ENCODE measurements at places on chromosomes 16 and 17. TPM values are rescaled to one million over a fixed set of nuclear protein-coding genes. Genes with fewer than 3 reads are reported as not detected.

Gene HSPB9
- total RNA-seq, result 0.11 TPM

Gene CRYBA1
- not detected for total RNA-seq

Gene MAPT
- total RNA-seq, result 39.3 TPM

Gene KRTAP9-4
- not detected for total RNA-seq

Gene MYH3
- total RNA-seq, result 0.43 TPM

- no peak for DNase-seq
Measured at GRCh38 chr16:85307552-85308364, 195.5 kb upstream of the CIBAR2 start.

DNA sequence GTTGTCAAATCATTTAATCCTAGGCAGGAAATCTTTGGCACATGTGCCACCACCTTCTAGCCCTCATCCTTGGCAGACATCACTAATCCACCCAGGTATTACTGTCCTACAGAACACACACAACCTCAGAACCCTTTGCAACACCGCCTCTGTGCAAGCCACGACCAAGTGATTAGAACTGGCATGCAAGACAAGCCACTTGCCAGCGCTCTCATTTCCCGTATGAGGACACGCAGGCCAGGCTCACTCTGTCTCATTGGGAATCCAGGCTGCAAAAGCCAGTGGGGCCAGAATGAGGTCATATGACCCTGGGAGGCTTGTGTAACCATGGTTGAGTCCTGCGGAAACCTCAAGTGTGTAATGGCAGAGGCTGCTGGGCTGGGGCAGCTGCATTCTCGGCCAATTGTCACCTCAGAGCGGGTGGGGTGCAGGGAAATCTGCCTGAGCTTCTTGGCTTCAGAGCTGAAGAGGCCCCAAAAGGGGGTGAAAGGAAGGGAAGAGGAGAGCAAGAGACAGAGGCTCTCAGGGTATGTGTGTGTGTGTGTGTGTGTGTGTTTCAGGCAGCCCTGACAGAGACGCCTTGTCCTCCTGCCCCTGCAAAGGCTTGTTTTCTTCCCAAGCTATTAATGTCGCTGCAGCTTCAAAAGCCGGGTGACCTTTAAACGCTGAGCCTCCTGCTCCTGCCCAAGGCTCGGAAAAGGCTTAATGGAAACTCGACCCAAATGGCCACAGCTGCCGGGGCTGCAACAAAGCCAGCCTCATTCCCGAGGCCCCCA lies 43.2 kb upstream of the MRPS23 start:
- DNase-seq, result peak; percentile 94

GRCh38 chr17:47620503-47621245 lies 29.0 kb upstream of the KPNB1 start:
- DNase-seq, result no peak

GRCh38 chr17:58658804-58659713 lies 32.8 kb downstream of the TEX14 start:
- no peak for DNase-seq

DNA sequence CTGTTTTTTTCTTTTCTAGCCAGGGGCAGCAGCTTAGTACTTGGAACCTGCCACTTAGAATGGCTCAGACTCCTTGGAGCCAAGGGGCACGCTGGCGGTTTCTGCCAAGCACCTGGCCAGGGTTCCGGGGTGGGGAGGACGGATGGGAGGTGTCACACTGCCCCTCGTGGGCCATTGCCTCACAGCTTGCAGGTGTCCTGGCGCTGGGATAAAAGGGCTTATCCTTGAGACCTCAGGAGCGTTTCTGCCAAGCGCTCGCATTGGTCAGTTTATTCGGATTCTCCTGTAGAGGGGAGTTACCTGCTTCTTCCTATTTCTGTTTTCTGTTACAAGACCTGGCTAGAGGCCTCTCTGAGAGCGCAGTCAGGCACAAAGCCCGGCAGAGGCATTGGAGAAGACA lies 234.6 kb downstream of the MSI2 start:
- no peak for DNase-seq

DNA sequence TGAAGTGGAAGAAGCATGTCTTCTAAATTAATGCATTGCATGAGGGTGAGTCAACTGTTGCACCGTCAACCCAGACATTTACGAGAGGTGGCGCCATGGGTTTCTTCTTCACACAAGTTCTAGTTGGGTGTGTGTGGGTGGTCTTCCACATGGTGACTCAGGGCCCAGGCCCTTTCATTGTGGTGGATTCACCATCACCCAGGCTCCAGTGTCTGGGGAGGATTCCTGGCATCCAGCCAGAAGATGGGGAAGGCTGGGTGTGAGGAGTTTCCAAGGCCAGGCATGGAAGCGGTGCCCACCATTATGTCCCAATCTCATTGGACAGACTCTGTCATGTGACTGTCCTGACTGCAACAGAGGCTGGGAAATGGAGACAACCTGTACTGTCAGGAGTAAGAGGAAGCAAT lies 21.4 kb upstream of the JPH3 start:
- DNase-seq, result no peak

DNA sequence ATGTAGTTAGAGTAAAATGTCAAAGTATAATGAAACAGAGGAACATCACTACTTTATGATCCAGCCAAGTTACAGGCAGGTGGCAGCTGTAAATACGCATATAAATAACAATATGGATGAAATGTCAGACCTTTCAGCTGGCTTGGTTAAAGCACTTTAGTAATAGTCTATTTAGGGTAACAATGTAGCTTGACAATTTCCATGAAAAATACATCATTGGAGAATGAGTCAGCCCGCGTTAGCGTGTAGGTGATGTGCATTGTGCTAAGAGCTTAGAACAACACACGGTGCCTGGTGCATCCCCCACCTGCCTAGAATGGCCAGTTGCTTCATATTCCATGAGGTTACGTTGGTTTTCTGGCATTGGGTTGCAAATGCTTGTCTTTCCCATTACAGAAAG lies 119.4 kb downstream of the RBFOX1 start:
- no peak for DNase-seq

DNA sequence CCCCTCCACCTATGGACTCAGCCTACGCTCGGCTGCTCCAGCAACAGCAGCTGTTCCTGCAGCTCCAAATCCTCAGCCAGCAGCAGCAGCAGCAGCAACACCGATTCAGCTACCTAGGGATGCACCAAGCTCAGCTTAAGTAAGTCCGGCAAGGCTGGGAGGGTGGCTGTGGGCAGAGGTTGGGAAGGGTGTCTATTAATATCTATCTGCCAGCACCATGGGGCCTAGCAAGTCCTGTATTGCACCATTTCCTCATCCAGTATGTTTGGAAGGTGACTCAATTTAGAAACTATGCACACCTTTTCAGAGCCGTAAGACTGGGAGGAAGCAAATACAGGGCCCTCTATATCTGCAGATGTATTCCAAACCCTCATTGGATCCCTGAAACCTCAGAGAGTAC lies 45.0 kb upstream of the ARHGAP44 start:
- DNase-seq, result no peak

DNA sequence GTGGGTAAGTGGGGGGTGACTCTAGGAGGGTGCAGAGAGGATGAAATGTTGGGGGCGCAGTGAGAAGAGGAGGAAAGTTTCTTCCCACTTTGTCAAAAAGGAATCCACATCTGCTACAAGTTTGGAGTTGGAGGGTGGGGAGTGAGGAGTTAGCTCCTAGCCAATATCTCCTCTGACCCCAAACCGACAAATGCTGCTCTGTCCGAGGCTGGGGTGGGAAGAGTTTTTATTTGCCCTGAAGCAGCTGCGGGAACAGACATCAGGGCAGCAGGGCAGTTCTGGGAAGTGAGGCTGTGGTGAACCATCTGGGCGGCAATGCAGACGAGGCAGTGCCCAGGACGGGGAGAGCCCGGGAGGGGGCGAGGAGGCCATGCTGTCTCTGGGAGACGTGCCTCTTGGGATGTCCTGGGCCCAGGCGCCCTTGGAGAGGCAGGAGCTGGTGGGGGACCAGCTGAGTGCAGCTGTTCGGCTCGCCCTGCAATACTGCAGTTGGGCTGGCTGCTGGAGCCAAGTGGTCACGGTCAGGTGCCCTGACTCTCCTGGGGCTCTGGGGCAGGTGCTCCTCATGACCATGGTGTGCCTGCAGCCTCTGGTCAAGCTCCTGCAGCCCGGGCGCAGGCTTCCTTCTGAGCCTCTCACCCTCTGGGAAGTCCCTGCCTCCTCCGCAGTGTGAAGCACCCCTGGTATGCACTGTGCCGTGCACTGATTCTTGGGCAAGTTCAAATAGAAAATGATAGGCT lies 6.4 kb upstream of the SOCS3 start:
- no peak for DNase-seq

DNA sequence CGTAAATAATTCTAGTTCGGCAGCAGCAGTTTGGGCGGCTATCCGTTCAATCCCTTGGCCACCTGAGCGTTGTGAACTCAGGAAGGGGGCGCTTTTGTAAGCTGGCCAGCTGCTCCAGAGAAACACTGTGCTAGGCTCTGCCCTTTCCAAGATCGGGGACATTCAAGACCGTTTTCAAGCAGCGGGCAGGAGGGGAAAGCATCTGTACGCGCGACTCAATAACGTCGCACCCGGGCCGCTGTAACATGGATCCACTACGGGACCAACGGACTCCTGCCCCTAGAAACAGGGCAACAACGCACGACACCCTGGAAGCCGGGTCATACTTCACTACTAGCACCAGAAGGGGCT lies 463 bp downstream of the TOP2A start:
- DNase-seq, result no peak

DNA sequence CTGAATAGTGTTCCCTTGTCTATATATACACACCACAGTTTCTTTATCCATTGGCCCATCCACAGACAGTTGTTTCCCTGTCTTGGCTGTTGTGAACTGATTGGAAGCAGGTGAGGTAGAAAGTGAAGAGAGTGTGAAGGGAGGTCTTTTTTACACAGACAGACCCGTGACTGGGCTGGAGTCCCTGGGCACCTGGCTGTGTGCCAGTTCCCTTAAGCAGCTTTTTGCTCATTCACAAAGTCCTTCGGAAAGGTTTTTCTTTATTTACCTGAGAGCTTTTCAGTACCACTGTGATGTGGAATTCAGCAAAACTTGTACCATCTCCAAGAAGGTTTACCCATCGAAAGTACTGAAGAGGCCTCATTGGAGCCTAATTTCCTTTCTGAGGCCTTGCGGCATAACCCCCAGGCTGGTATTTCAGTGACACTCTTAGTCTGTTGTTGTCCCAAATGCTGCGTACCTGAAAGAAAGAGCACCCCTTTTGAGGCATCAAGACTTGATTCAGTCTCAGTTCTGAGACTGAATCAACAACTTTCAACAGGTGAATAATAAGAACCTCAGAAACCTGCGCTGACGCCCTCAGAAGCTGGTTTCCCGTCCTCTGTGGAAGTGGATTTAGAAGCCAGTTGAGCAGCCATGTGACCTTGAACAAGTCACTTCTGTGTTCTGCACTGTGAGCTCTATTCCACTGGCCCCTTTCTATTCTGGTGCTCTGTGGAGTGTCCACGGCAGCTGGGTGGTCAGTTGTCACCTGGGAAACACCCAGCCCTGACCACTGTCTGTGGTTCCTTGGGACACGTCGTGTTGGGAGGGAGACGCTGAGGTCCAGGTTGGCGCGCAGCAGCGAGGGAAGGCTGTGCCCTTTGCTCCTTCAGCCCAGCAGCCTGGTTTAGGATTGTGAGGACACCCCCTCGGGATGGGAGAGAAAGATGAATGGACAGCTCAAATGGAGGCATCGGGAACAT lies 53.9 kb upstream of the CRISPLD2 start:
- DNase-seq, result no peak

DNA sequence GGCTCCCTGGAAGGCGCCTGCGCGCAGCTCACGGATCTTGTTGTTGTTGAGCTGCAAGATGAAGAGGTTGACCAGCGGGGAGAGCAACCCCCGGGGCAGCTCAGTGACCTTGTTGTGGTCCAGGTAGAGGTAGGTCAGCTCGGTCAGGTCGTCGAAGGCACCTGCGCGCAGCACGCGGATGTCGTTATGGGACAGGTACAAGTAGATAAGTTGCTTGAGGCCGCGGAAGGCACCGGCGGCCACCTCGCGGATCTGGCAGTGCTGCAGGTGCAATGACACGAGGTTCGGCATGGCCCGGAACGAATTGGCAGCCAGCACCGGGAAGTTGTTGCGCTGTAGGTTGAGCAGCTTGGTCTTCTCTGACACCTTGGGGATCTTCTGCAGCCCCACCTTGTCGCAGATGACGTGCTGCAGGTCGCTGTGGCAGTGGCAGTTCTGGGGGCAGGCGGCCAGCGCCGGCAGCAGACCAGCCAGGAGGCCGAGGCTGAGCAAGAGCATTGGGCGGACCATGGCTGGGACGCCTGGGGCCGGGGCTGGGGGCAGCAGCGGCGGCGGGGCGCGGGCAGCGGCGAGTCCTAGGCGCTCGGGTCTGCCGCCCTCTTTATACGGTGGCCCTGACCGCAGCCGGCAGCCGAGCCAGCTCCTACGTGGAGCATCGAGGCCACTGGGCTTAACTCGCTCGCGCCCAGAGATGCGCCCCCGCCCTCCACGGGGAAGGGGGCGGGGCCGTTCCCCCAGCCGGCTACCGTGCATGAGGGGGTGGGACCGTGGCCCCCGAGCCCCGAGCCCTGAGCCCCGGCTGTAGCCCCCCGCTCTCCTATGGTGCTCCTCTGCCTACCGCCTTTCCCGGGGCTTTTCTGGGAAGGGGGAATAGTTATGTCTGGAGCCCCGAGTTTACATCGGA lies at the start of gene CHAD:
Gene CHAD (minus strand): TSS at position 577 of the 904 bp plus-strand sequence. CDS start 67 bp downstream, at position 510.
- no peak for DNase-seq

DNA sequence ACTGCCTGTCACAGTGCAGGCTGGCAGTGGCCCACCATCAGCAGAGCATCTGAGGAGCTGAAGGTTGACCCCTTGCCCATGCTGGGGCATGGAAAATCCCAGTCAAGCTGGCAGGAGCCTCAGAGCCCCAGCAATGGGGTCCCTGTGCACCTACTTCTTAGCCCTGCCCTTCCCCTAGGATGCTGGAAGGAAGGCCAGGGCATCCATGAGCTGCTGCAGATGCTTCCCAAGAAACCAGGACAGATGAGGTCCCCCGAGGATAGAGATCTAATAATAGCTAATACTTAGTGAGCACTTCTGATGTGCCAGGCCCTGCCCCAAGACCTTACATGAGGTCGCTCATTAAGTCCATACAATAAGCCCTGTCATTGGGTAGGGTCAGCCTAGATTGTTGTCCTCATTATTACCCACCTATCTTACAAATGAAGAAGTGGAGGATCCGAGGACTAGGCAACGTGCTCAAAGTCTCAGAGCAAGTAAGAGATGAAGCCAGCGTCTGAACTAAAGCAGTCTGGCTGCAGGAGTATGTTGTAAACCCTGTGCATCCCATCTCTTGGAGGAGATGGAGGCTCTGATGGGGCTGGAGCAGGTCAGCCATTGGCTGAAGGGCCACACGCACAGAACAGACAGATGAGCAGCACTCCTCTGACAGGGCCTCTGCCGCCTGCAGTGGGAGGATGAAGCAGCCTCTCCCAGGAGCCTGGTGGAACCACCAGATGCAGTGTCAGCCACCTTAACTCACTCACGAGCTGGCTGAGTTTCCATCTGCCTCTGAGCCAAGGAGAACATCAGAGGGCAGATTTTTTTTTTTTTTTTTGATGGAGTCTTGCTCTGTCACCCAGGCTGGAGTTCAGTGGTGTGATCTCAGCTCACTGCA lies 175.4 kb downstream of the WSCD1 start:
- DNase-seq, result no peak

DNA sequence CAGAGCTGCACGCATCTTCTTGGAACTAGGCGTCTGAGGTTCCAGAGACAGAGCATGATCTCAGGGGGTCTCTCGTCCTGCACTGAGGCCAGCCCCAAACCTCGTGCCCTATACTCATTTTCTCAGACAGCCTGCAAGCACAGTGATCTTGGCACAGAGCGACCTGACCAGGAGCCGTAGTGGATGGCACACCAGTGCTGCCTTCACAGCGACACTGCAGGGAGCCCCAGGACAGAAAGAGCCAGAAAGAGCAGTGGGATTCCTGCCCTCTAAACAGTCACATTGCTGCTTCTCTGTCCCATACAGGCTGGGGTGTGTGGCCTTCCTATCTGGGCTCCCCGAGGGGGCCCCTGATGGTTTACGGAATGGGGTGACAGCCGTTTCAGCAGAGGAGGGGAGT lies 131.0 kb downstream of the RBFOX3 start:
- DNase-seq, result no peak

GRCh38 chr16:72457243-72457940 lies 285.4 kb upstream of the PMFBP1 start:
- no peak for DNase-seq

All from Right ventricle myocardium inferior (tissue), 1 donor.